ENCODE measurements at places on chromosomes 16 and 17.

- no peak for DNase-seq
Measured at GRCh38 chr17:10121971-10122707, 76.3 kb downstream of the GAS7 start.

- no peak for DNase-seq
Measured at GRCh38 chr17:62737513-62737912, 70.6 kb downstream of the MARCHF10 start.

DNA sequence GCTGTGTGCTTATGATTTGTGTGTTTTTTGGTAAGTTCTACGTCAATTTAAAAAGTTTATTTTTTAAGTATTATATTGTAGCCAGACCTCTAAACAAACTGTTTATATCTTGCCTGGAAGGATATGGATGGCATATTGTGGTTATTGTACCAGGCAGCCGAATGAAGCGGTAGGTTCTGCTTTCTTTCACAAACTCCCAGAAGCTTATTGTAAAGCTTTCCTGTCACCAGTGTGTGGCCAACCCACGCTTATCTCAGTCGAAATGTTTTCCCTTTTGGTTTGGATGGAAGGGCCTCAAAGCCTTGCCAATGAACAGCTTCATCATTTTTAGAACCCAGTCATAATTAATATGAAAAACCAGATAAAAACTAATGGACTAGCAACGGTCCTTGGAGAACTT is 53.1 kb downstream of the CYB5B start:
- DNase-seq, result no peak

- no peak for DNase-seq
Measured at GRCh38 chr16:35207059-35207999, 1747.9 kb downstream of the TP53TG3F start.

- peak; percentile 85 for DNase-seq
Measured at GRCh38 chr17:72631949-72632684, 460.4 kb downstream of the SLC39A11 start.
